ENCODE measurements at places on chromosomes 5 and 9. TPM values are rescaled to one million over a fixed set of nuclear protein-coding genes. Genes with fewer than 3 reads are reported as not detected.

ANKRD20A1 gene
- 1.7 TPM for polyA plus RNA-seq

MARCHF11 gene
- not detected for polyA plus RNA-seq

TMEM252 gene
- polyA plus RNA-seq = not detected

ADRB2 gene
- polyA plus RNA-seq = 25.7 TPM

C5 gene
- not detected for polyA plus RNA-seq

Data from CD8-positive, alpha-beta memory T cell (primary cell).